Smooth muscle cell of the brain vasculature (primary cell): ENCODE measurements at places on chromosomes 13 and 19.

DNA sequence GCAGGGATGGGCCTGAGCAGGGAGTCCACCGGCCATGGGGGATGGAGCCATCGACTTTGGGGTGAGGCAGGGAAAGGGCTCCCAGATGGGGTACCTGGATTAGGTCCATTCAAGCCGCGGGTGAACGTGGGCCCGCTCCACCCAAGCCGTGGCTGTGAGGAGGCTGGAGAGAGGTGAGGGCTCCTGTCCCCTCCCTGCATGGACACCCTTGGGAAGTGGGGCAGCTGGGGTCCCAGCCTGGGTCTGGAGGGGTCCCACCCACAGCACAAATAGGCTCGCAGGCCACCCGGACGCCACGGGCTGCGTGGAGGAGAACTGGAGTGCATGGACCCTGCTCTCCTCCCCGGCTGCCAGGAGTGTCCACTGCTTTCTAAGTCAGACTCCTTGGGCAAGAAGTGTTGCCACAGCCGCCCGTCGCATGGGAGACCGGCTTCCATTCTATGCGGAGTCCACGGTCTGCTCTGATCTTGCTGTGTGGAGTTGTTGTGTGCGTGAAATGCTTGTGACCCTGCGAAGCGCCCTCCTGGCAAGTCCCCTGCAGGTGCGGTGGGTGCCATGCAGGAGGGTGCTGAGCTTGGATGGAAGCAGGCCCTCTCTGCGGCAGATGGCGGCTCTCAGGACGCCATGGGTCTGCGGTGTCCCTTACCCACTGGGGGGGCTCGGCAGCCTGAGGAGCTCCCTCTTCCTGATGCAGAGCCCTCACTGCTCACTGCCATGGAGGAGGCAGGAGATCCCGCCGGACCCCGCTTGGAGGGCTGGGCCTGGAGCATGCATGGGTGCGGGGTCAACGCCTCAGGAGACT, 2.0 kb downstream of the DAZAP1 start:
- DNase-seq, result no peak

DNA sequence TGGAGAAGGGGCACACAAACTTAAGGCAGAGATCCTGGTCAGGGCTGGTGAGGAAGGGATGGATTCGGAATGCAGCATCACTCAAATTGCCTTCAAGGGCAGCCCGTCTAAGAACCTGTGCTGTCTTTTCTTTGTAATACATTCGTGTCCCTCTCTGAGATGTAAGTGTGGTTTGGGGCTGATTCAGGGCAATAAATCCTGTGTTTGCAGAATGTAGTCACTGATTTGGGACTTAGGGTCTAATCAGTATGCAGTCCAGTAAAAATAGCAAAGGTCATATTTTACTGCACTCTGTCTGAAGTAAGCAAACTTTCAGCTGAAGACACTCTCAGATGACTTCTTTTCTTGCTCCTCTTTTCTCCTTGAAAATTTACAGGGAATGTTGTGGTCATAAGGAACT, 93.8 kb upstream of the C1QTNF9B start:
- DNase-seq, result no peak

- no peak for DNase-seq
These were observed 73.6 kb downstream of the KDM4B start for GRCh38 chr19:5042556-5042955.

GRCh38 chr19:5132206-5132560, 163.3 kb downstream of the KDM4B start:
- DNase-seq, result no peak

DNA sequence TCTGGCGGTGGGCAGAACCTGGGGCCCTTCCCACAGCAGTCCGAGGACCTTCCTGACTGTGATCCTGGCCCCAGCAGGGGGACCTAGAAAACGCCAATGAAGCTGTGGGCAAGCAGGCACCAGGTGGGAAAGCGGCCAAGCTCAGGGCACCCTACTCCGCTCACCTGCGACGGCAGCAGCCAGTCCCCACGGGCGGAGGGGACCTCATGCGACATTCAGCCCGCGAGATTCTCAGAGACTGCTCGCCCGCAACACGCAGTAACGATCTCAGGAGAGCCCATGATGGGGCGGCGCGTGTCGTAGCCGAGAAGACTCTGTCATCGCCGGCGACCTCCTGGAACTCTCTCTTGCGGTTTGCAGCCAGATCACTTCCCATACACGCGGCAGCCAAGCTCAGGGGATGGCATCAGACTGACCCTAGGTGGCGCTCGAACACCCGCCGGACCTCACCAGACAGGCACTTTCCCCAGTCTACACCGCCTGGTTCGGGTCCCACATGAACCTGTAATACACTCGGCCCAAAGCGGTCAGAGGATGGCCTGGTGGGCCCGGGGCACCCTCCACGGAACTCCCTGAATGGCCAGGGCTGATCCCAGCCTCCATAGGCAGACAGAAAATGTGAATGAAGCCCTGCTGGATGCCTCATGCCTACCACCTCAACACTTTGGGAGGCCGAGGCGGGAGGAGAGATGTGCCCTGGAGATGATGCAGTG, 26.5 kb downstream of the MAN2B1 start:
- peak; percentile 33 for DNase-seq

DNA sequence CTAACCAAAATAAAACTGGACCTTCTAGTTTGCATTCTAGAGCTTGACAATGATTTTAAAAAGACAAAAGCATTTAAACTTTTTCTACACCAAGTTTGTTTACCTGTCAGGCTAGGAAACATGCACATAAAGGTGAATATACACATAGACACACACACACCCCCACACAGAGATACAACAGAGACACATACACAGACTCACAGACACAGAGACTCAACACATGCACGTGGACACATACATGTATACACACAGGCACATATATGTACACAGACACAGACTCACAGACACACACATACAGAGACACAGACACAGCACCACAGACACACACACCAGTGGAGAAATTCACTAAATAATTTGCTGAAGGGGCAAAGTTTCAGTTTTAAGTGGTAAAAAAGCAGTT, 155.7 kb downstream of the GPC5 start:
- no peak for DNase-seq

GRCh38 chr13:113737803-113738202, 21.2 kb upstream of the TMEM255B start:
- DNase-seq, result no peak

- DNase-seq, result no peak
These were observed 34.7 kb upstream of the IRS2 start for GRCh38 chr13:109821103-109821502.
